ENCODE measurements at places on chromosomes 6 and 20.
A peak's percentile ranks its signal among the peaks of the same experiment; 100 is the strongest.

DNA sequence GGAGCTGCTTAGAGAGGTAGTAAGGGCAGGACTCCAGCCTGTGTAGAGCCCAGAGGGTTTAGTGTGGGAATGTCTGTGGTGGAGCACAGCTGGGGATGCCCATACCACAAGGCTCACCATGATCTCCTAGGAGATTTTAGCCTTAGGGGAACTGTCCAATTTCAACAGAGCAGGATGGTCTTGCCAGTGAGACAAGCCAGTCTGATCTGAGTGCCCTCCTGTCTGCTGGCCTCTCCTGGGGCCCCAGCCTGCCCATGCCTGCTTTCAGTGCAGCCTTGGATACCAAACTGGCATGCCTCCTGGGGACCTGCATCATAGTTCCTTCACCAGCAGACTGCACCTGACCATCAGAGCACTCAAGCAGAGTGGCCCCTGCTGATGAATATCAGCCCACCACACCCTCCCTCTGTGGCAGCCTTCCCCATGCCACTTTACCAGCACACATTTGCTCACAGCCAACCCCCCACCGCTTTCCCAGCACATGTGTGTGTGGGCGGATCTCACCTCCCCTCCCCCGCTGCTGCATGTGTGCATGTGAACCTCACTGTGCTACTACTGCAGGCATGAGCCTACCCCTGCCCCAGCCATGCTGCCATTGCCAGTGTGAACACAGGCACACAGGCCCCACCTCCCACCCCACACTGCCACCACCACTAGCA is 7.9 kb upstream of the TREM1 start:
- peak; percentile 42 for DNase-seq

- peak; percentile 55 for DNase-seq
Measured at GRCh38 chr6:169723991-169724493, 258 bp downstream of the PHF10 start.

GRCh38 chr6:134543128-134543527 is 225.2 kb upstream of the SGK1 start:
- DNase-seq, result no peak

- no peak for DNase-seq
Measured at GRCh38 chr6:8085053-8085511, 17.3 kb downstream of the EEF1E1 start.

- peak; percentile 81 for DNase-seq
Measured at GRCh38 chr6:136718476-136718875, 73.8 kb downstream of the MAP3K5 start.
